ENCODE measurements at places on chromosomes 1 and 21.

- DNase-seq: peak; percentile 26
Observed at GRCh38 chr1:16204634-16205333, 7.7 kb downstream of the ARHGEF19 start.

DNA sequence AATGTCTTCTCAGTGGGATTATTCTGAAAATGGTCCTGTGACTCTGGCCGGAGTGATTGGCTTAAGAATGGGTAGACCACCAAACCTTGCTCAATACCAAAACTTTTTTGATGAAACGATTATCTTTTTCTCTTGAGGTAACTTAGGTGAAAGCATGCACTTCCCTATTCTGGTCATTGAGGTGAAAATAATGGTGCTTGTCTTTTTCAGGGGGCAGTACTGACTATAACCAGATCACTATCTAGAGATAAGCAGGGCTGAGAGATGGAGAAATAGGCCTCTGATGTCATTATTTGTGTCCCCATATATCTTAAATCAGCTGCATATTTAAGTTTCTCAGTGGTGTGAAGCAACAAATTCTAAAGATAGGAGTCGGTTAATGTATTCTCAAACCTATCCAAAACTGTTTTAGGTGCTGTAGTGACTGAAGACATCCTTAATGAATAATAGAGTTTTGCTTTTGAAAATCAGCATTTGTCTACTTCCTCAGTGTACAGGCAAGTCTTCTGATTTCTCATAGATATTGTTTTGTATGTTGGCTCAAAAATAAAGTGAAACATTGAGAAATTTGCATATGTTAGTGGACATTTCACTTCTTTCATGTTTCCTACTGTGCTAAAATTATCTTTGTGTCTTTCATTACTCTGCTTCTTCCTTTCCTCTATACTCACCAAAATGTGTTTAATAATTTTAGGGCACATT, 735.3 kb upstream of the ADGRL4 start:
- DNase-seq: no peak

- no peak for DNase-seq
Observed at GRCh38 chr1:157176016-157176415, 37.8 kb upstream of the ETV3 start.

GRCh38 chr1:203663821-203664220, 37.2 kb downstream of the ATP2B4 start:
- peak; percentile 41 for DNase-seq

- peak; percentile 40 for DNase-seq
Observed at GRCh38 chr1:230822092-230822581, 46.2 kb downstream of the C1orf198 start.

DNA sequence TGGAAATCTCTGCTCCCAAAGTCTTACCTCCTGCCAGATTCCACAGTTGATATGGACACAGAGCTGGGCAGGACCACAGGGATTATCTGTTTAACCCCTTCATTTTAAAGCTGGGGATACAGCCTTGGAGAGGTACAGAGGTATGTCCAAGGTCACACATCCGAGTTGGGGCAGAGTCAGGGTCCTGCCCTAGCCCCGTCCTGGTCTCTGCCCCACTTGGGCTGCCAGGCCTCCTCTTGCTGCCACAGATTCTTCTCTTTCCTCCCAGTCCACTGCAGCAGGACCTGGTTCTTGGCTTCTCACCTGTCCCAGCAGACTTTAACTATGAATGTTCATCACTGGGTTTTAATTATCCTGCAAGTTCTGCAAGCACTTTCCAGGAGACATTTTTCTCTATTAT, 258.3 kb downstream of the MATN1 start:
- DNase-seq: no peak

DNA sequence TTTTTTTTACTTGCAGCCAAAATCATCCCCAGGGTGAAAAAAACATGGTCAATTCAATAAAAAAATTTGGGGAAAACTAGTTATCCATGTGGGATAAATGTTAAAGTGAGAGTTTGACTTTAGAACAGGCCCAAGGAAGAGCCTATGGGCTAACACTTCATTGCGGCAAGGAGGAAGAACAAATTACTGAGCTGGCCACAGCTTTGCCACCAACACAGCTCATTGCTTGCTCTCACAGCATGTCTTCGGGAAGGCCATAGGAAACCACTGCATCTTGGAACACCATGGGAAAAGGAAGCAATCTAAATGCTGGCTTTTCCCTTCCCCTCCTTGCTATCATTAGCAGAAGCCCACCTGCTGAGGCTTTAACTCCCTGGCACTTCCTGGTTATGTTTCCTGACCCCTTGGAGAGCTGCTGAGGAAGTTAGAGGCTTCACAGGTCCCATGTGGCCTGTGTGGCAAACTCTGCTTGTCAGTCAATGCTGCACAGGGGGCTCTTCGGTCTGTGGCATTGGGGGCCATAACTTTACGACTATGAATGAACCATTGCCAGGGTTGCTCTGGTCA, 86.0 kb downstream of the SLC25A24 start:
- DNase-seq: no peak

DNA sequence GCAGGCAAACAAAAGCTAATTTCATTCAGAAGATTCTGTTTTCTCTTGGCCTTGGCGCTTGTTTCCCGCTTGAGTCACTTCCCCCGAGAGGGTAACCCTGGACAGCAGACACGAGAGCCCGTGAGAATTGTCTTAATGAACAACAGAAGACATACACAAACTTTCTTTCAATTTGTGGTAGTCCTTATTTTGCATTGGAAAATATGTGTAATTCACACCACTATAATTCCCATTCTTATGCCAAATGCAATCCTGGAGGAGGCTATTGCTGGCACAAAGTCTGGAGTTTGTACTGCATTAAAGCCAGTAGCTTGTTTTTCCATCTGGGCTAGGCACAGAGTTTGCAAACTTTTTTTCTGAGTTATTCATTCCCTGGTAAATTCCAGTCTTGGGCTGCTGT, 109.8 kb upstream of the IVNS1ABP start:
- DNase-seq: no peak

DNA sequence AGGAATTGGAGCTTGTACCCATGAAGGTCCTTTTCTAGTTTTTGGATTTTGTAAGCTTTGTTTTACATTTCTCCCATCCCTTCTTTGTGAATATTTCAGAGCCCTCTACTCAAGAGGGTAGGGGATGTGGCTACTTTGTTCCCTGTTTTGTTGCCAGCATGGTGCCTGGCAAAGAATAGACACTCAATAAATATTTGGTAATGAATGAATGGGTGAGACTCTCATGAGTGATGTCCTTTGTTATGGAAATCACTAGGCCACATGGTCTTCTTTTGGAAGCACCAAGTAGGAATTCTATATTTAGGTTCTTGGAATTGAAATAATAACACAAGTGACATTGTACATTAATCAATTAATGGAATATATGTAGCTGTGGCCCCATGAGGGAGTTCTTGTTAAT, 26.8 kb upstream of the ATP5PO start:
- DNase-seq: no peak

GRCh38 chr1:114181356-114181755, 27.7 kb upstream of the SYT6 start:
- DNase-seq: no peak

Data from fibroblast of villous mesenchyme (primary cell).